ENCODE measurements at places on chromosomes 11 and 22.

DNA sequence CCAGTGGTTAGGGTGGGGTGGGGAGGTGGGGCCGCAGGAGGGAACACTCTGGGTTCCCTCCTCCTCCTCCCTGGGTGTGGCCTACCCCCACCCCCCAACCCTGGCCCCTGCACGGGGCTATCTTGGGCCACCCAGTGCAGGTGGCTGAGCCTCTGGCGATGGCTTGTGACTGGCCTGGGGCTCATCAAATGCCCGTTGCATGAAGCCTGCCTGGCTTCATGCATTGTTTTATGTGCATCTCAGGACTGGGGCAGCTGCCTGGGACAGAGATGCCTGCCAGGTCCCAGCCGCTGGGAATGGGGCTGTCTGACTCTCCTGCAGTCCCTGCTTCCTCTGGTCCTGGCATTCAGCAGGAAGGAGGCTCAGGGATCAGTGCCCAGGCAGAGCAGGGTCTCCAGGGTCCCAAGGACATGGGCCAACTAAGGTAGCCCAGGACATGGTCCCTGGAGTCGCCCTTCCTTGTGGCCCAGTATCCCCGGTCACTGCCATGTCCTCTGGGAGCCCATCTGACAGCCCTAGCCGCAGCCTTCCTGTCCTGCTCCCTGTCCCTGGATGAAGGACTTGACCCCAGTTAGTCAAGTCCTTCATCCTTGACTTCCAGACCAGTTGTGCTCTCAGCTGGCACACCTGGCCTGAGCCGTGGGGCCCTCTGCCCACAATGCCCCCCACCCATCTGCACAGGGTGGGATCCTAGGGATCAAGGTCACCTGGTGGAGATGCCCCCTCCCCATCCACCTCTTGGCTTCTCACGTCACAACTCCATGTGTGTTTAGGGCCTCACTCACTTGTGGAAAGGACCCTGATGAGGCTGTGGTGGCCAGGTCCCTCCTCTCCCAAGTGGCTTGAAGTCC is 112.1 kb upstream of the FGF3 start:
- no peak for DNase-seq

GRCh38 chr11:61967116-61967923 is at the start of gene FTH1:
FTH1 (minus strand) TSS chr11:61967634; CDS start chr11:61967425, 209 bp downstream.
- DNase-seq = peak; percentile 91

DNA sequence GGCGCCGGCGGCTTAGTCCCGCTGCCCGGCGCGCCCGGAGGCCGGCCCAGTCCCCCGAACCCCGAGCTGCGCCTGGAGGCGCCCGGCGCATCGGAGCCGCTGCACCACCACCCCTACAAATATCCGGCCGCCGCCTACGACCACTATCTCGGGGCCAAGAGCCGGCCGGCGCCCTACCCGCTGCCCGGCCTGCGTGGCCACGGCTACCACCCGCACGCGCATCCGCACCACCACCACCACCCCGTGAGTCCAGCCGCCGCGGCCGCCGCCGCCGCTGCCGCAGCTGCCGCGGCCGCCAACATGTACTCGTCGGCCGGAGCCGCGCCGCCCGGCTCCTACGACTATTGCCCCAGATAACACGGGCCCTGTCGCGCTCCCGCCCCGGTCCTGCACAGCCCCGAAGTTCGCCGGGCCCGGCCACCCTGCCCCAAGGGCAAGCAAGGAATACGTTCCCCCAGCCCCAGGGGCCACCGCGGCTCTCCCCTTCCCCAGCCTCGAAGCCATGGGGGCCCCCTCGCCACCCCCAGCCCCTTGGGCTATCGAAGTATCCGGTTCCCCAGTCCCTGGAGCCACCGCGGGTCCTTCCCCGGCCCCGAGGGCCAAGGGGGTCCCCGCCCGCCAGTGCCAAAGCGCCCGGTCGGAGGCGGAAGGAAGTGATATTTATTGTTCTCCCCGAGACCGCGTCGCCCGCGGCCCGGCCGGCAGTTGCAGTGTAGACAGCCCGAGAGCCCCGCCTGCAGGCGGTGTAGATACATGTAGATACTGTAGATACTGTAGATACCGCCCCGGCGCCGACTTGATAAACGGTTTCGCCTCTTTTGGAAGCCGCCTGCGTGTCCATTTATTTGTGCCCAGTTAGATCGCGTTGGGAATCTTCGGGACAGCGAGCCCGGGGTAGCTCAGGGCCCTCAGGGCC is 6.2 kb downstream of the TBX1 start:
- DNase-seq = peak; percentile 45

DNA sequence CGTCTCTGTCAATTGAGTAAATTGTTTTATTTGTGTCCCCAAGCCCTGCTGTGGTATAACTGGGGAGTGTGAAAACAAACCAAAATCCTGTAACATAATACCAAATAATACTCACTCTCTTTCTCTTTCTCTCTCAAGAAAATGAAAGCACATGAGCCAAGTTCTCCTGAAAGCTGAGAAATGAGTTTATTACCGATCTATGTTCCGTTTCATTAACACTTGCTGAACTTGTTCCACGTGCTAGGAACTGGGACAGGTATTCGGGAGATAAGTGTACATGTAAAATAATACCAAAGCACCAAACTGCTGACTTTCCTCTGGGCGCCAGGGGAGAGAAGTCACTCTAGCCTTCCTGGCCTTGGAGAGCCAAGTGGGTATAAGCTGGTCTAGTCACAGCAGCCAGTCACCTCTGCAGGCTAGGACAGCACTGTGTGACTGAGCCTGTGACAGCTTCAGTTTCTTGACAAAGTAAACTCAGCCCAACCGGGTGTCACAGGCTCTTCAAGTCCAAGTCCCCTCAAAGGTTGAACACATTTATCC is 23.1 kb downstream of the CD6 start:
- no peak for DNase-seq

- no peak for DNase-seq
Measured at GRCh38 chr11:100639140-100639539, 47.9 kb upstream of the ARHGAP42 start.

- DNase-seq = peak; percentile 80
Measured at GRCh38 chr11:14764579-14765527, 121.2 kb downstream of the PDE3B start.

DNA sequence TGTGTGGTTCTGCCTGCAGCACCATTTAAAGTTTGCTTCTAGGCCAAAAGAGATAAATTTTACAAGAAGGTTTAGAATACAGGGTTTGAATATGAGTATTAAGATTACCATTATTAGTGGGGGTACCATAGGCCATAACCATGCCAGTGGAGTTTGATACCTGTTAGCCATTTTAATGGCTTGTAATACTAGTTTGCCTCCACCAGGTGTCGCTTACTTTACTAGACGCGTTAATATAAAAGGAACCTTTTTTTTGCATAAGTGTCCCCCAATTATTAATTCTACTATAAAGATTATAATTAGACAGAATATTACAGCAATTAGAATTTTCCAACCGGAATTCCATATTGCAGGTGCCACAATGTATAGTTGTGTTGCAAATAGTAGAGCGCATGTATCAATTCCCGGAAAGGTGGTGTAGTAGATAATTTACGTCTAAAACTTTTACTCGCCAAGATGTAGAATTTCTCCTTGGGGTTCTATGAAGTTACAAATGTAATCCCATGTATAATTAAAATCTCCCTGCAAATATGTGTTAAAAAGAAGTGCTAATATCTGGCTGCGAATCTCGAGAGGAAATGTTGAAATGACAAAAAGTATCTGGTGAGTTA is 16.1 kb downstream of the MS4A6E start:
- peak; percentile 43 for DNase-seq

GRCh38 chr11:1943977-1944376 is 3.2 kb upstream of the MRPL23 start:
- DNase-seq = no peak

- no peak for DNase-seq
Measured at GRCh38 chr11:32109592-32109991, 18.7 kb downstream of the RCN1 start.

GRCh38 chr11:76266286-76267100 is 60.2 kb upstream of the WNT11 start:
- DNase-seq = no peak

DNA sequence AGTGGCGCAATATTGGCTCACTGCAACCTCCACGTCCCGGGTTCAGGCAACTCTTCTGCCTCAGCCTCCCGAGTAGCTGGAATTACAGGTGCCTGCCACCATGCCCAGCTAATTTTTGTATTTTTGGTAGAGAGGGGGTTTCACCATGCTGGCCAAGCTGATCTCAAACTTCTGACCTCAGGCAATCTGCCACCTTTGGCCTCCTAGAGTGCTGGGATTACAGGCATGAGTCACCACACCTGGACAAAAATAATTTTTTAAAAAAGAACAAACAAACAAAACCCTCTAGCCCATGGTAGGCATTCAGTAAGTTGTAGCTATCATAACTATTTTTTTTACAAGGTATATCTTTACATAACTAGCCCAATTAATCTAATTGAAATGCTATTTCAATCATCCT is 73.9 kb upstream of the CAPRIN1 start:
- DNase-seq = no peak

DNA sequence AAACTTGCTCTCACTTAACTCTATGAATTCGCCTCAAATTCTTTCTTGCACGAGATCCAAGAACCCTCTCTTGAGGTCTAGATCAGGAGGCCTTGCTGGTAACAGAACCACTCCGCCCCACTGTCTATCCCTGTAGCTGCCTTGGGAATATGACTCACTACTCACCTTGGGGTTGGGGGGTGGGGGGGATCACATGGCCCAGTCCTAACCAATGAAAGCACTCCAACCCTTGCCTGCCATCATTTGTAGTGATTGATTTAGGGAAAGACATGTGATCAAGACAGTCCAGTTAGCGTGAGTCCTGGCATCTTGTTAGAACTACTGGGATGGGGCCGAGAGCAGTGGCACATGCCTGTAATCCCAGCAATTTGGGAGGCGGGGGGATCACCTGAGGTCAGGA is 4.8 kb upstream of the MRTFA start:
- DNase-seq = no peak

DNA sequence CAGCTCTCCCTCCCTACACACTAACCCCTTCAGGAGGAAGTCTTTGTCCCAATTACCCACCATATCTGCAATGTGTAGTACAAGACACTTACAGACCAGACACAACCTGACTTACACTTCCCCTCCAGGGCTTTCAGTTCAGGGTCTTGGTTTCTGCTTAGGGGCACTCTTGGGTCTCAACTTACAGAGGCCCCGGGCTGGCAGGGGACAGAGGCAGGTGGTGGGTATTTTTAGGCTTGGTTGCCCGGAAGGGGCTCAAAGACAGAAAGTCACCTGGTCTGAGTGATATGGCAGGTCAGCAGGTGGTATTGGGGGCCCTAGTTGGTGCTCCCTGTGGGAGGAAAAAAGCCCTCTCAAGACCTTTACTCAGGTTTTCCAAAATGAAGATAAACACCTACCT is 3.4 kb upstream of the TMEM184B start:
- DNase-seq = no peak

- DNase-seq = no peak
Measured at GRCh38 chr11:108562746-108563581, 30.6 kb downstream of the EXPH5 start.

DNA sequence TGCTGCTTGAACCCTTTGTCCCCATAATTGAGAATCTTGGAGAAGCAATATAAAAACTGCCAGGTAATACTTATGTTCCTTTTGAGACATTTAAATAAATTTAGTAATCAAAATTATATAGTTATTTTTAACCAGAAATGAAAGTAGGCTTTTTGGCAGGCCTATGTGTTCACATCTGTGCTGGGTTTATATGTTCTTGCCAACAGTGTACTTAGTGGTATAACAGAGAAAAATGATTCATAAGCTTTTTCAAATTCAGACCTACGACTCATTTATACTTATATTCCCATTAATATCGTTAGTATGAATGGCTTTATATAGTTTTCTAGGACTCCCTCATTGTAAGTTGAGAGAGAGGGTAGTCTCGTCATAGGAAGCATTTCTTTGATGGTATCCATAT is 79.0 kb downstream of the DDX10 start:
- DNase-seq = no peak

GRCh38 chr22:24947881-24948280 is 1.4 kb upstream of the LHFPL7 start:
- DNase-seq = no peak

- DNase-seq = no peak
Measured at GRCh38 chr11:83057721-83058120, 14.0 kb downstream of the RAB30 start.

GRCh38 chr11:12287374-12288211 is 89.8 kb upstream of the PARVA start:
- DNase-seq = no peak

GRCh38 chr11:95680169-95680929 is 109.2 kb downstream of the FAM76B start:
- no peak for DNase-seq

DNA sequence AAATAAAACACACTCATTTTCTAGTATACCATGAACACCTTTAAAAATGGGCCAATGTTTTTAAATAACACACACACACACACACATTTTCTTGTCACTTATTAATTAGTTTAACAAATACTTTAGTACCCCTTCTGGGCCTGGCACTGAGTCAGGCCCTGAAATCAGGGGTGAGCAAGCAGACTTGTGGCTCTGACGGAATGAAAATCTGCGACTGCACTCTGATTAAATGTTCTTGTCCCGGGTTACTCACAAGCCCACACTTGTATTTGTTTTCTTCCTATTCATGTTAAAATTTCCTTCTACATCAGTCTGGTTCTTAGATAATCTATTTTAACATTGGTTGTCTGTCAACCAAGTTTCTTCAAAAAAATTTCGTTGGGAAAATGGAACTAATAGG is 43.0 kb upstream of the PDGFD start:
- DNase-seq = no peak
